Effector memory CD4-positive, alpha-beta T cell (primary cell): ENCODE measurements at places on chromosomes 5 and 9.
A peak's percentile ranks its signal among the peaks of the same experiment; 100 is the strongest.

GRCh38 chr5:68751661-68752060 lies 342.2 kb upstream of the SLC30A5 start:
- DNase-seq, result no peak

- DNase-seq, result no peak
Measured at GRCh38 chr9:29439961-29440360, 1866.7 kb upstream of the C9orf72 start.

GRCh38 chr9:132350861-132351315 lies 3.9 kb downstream of the SETX start:
- DNase-seq, result peak; percentile 25

GRCh38 chr9:89182369-89182768 lies 3.8 kb upstream of the SHC3 start:
- DNase-seq, result no peak

DNA sequence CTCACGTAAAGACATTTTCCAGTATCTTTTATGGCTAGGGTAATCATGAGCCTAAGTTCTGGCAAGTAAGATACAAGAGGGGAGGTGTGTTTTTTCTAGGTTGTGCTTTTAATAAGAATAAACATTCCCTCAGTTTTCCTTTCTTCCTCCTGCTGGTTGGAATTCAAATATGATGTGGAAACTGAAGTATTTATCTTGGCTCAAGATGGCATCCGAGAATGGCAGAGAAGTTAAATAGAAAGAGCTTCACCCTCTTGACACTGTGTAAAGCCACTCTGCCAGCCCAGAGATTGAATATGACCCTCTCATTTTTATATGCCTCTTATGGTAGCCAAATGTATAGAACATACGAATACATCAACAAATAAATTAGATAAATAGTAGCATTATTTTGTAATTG lies 438.4 kb downstream of the ISL1 start:
- DNase-seq, result no peak

DNA sequence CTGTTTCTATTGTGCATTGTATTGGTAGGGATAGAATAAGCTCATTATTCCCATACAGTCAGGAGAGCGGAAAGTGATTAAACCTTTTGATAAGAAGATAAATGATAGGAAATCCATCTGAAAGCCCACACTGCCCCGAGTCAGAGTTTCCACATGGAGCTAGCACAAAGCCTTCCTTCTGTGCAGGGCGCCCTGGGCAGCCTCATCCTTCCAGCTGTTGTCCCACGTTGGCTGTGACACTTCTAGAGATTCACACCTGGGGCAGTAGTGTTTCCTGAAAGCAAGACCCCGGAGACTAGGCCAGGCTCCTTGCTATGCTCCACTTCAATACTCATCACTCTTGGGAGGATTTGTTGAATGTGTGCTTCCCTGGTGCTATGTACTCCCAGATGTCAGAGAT lies 172.4 kb downstream of the SEMA6A start:
- no peak for DNase-seq

GRCh38 chr5:64646169-64646568 lies 44.1 kb upstream of the SHISAL2B start:
- DNase-seq, result no peak

DNA sequence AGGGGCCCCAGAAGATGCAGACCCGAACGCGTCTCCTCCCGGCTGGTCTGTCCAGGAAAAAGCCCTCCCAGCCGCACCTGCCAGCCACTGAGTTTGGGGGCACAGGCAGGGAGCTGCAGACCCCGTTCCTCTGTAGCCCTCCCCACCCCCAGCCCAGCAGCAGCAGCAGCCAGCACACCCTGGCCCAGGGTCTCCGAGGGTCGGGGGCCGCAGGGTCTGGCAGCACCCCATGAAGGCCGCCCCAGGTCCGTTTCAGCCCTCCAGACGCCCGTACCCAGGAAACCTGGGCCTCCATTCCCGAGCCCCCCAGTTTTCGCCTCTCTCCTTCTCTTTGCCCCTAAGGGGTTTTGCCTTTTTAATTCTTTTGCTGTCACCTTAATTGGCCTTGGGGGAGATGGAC lies 19.7 kb downstream of the EXD3 start:
- DNase-seq, result no peak

GRCh38 chr5:137573376-137573775 lies 74.2 kb upstream of the SPOCK1 start:
- no peak for DNase-seq
